GM12878 (cell line): ENCODE measurements at places on chromosomes 12 and 14. TPM values are rescaled to one million over a fixed set of nuclear protein-coding genes. Genes with fewer than 3 reads are reported as not detected.

The APOF gene
- polyA plus RNA-seq = 0.12 TPM in 1 of 2 replicates, not detected in the other

The ATXN3 gene
- 23.3 and 27.2 TPM in 2 replicates for polyA plus RNA-seq

The MGAT4C gene
- polyA plus RNA-seq = not detected in 2 replicates

The C12orf56 gene
- not detected in 2 replicates for polyA plus RNA-seq

The RASAL1 gene
- polyA plus RNA-seq = 0.25 TPM in 1 of 2 replicates, not detected in the other

The ANO2 gene
- not detected in 2 replicates for polyA plus RNA-seq

The FITM1 gene
- polyA plus RNA-seq = 0.20 TPM in 1 of 2 replicates, not detected in the other

The RNASE12 gene
- polyA plus RNA-seq = not detected in 2 replicates

The HAL gene
- polyA plus RNA-seq = 0.19 TPM in 1 of 2 replicates, not detected in the other

DNA sequence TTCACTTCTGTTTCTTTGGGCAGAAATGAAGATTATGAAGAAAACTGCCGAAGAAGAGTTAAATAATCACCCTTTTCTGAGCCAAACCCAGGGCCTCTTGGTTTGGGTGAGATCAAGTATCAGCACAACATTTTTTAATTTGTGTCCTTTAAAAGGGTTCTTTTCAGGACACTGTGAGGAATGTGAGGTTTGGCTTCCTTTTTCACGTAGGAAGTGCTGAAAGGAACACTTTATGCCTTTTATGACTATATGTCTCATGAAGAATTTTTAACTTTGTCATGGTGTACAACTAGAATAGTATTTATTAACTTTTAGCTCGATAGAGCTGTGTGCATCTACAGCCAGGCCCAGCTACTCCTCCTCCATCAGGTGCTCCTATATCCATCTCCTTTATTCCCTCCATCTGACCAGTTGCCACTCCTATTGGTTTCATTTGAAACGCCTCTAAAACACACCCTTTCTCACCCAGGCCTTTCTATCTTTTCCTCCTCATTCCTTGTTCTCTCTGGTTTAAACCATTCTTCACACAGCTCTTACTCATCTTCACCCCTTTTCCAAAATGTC is 103.6 kb upstream of the LRIG3 start:
- no peaks in the 10 kb centered on the region for H3K36me3 ChIP-seq
- no peaks in the 10 kb centered on the region for H3K27me3 ChIP-seq
- no peak overlapping the region for H3K27ac ChIP-seq
- no peak overlapping the region for H3K4me3 ChIP-seq

DNA sequence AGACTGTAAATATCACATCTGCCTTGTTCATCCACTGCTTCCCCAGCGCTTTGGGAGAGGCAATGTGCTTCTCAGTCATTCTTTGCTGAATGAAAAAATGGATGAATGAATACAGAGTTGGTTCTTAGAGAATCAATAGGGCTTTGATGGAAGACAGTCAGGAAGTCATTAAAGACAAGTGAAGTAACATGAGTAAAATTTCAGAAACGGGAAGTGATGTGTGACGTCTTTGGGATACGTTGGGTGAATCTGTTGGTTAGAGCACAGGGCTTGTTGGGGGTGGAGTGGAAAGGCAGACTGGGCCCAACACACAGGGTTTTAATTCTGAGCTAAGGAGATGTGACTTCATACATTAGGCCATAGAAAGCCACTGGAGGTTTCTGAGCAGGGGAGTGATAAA is 39.0 kb upstream of the NRXN3 start:
- no peak overlapping the region for H3K27ac ChIP-seq
- no peak overlapping the region for H3K4me3 ChIP-seq
- DNase-seq = no peak
- no peaks in the 10 kb centered on the region for H3K4me1 ChIP-seq

DNA sequence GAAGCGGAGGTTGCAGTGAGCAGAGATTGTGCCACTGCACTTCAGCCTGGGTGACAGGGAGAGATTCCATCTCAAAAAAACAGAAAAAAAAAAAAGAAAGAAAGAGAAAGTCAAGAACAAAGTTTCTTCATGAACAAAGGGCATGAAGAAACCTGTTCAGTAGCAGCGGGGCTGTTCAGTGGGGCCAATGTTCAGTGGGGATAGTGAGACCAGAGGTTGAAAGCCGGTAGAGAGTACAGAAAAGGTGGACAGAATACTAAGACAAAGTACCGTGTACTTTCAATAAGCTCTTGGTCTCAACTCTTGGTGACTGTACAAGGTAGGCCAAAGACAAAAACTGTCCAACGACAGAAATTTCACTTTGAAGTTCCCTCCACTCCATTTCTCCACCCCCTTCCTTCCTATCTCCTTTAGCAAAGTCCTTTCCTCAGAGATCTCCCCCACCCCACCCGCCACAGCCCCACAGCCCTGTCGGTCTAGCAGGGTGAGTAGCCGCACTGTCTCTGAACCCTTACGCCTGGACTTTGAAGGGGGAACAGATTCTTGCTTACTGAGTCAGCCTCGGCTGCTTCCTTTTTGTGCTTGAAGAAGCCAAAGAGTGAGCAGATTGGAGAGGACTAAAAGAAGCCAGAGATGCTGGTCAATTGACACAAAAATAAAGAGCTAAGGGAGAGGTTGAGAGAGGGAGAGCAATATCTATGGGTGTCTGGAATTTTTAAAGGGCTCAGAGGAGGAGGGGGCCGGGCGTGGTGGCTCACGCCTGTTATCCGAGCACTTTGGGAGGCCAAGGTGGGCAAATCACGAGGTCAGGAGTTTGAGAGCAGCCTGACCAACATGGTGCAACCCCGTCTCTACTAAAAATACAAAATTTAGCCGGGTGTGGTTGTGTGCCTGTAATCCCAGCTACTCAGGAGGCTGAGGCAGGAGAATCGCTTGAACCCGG is 44.2 kb upstream of the FOS start:
- H3K4me3 ChIP-seq = no peak overlapping the region
- H3K27ac ChIP-seq = no peak overlapping the region
- DNase-seq = no peak
- H3K4me1 ChIP-seq = peaks cover 21% of the 10 kb centered on the region
- no peaks in the 10 kb centered on the region for H3K36me3 ChIP-seq
- no peaks in the 10 kb centered on the region for H3K27me3 ChIP-seq

DNA sequence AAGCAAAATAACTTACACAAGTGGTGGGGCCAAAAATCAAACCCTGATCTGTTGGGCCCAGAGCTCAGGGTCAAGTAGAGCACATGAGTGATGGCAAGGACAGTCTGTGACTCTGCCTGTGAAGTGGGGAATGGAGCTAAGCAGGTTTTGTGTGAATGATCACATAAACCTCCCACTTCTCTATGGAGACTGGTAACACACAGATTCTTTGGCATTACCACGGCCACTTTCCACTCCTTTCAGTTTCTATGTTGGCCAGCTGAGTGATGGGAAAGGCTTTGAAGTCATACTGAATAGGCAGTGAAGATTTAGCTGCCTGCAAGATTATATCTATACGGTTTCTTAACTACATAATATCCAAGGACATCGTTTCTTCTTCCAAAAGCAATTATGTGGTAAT is 97.9 kb downstream of the ARMH4 start:
- DNase-seq = no peak
- H3K4me1 ChIP-seq = no peaks in the 10 kb centered on the region
- H3K36me3 ChIP-seq = no peaks in the 10 kb centered on the region
- H3K27ac ChIP-seq = no peak overlapping the region

DNA sequence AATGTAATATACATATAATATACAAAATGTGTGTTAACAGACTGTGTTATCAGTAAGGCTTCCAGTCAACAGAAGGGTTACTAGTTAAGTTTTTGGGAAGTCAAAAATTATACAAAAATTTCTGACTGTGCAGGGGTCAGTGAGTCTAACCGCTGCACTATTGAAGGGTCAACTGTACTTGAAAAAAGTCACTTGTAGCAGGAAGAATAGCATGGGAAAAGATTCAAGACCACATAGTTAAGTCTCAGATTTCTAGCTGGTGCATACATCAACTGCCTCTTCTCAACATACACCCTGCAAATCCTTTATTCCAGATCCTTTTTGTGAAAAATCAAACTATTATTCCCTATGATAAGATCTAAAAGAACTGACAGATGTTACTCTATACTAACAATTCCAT is 5.9 kb downstream of the EPS8 start:
- no peaks in the 10 kb centered on the region for H3K27me3 ChIP-seq
- no peaks in the 10 kb centered on the region for H3K36me3 ChIP-seq
- no peak overlapping the region for H3K4me3 ChIP-seq
- H3K4me1 ChIP-seq = no peaks in the 10 kb centered on the region
- H3K27ac ChIP-seq = no peak overlapping the region
- DNase-seq = no peak

DNA sequence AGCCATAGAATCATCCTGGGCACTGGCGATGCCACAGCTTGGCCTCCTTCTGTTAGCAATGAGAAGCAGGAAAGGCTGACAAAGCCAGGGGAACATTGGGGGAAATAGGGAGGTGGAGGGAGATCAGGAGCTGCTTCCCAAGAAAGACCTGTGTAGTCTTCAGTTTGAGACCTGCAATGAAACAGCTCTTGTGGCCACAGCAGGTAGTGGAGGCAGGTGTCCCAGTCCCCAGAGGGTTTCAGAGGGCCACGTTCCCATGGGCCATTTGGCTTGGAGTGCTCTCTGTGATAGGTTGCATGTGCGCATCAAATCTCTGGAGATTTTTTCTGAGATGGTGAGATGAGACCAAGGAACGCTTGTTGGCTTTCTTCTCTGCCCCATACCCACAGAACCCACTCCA is 14.4 kb upstream of the OR6S1 start:
- no peaks in the 10 kb centered on the region; the same call in 1 of the 2 replicates for H3K4me1 ChIP-seq
- no peaks in the 10 kb centered on the region for H3K27me3 ChIP-seq
- H3K27ac ChIP-seq = no peak overlapping the region

GRCh38 chr14:30389134-30389876 is 169.7 kb upstream of the G2E3 start:
- no peak for DNase-seq
- H3K27ac ChIP-seq = no peak overlapping the region
- H3K27me3 ChIP-seq = no peaks in the 10 kb centered on the region
- H3K4me1 ChIP-seq = no peaks in the 10 kb centered on the region
- no peaks in the 10 kb centered on the region for H3K36me3 ChIP-seq

GRCh38 chr12:12266389-12266872 is 413 bp downstream of the LRP6 start:
- peak overlapping the region; percentile 80 for H3K27ac ChIP-seq
- no peak for DNase-seq
- no peaks in the 10 kb centered on the region for H3K27me3 ChIP-seq
- no peaks in the 10 kb centered on the region for H3K4me1 ChIP-seq
- H3K4me3 ChIP-seq = peak overlapping the region; percentile 92

GRCh38 chr12:87274594-87275245 is 754.5 kb downstream of the C12orf50 start:
- DNase-seq = no peak
- no peaks in the 10 kb centered on the region for H3K4me1 ChIP-seq
- no peak overlapping the region for H3K4me3 ChIP-seq
- no peaks in the 10 kb centered on the region for H3K36me3 ChIP-seq
- H3K27ac ChIP-seq = no peak overlapping the region
- H3K27me3 ChIP-seq = no peaks in the 10 kb centered on the region

DNA sequence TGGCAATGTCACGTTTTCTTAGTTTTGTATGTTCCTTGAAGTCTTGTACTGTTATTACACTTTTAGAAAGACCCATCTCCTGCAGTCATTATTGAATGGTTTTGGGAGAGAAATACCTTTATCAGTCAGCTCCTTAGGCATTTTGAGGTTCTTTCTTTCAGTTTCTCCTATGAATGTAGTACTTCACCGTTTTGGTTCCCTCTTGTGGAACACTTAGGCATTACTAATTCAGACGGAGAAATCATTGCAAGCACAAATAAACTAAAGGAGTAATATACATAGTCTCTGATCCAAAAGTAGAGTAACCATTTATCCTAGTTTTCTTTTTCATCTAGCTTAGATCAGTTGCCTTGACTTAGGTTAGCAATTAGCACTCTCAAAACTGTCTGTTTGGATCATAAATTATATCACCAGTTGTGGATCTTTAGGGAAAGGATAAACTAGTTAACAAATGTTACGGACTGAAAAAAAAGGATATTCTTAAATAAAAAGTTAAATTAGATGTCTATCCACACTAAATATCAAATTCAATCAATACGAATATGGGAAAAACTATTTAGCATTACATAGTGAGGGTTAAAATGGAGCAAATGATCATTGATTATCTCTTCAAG is 1538.3 kb upstream of the SEL1L start:
- no peaks in the 10 kb centered on the region for H3K27me3 ChIP-seq
- no peaks in the 10 kb centered on the region for H3K4me1 ChIP-seq
- H3K27ac ChIP-seq = no peak overlapping the region
- H3K36me3 ChIP-seq = no peaks in the 10 kb centered on the region

GRCh38 chr14:50859296-50859624 is 12.6 kb upstream of the ABHD12B start:
- H3K4me1 ChIP-seq = peaks cover 9% of the 10 kb centered on the region
- no peaks in the 10 kb centered on the region for H3K36me3 ChIP-seq
- H3K4me3 ChIP-seq = peak overlapping the region; percentile 77
- no peaks in the 10 kb centered on the region for H3K27me3 ChIP-seq
- no peak for DNase-seq

GRCh38 chr12:19926266-19926665 is 442.1 kb upstream of the PDE3A start:
- H3K27ac ChIP-seq = no peak overlapping the region
- no peak for DNase-seq
- H3K4me3 ChIP-seq = no peak overlapping the region
- H3K36me3 ChIP-seq = no peaks in the 10 kb centered on the region
- H3K27me3 ChIP-seq = no peaks in the 10 kb centered on the region

DNA sequence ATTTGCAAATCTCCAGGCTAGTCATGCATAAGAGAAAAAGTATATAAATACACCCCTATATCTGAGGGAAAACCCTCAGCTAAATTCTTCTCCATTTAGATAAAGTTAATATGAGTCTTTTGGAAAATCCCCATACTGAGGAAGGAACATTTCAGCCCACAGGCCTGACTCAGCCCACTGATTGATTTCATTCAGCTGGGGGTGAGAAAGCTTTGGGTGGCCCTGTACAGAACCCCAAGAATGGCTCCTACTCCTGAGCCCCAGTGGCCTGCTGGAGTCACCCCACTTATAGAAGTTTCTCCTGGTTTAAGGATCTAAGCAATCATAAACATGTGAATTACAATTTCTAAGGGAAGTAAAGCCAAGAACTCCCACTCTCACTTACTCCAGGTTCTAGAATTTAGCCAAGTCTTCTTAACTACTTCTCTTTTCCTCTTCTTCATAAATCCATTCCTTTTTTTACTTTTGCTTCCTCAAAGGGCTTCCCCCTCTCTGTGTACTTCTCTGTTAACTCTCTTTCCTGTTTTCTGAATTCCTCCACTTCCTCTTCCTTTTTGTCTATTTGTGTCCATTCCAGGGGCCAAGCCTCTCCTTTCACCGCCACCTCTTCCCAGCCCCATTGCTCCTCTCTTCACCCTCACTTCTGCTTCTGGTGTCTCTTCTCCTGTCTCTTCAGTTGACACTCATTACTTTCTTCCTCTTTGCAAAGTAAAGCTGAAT is 21.0 kb downstream of the RTN1 start:
- DNase-seq = no peak
- H3K36me3 ChIP-seq = no peaks in the 10 kb centered on the region
- H3K4me3 ChIP-seq = no peak overlapping the region
- H3K27ac ChIP-seq = no peak overlapping the region

GRCh38 chr14:102717276-102717675 is 60.0 kb upstream of the TRAF3 start:
- H3K4me1 ChIP-seq = peaks cover 3% of the 10 kb centered on the region; the same call in 1 of the 2 replicates
- DNase-seq = no peak
- no peak overlapping the region for H3K4me3 ChIP-seq
- peaks cover 6% of the 10 kb centered on the region for H3K36me3 ChIP-seq
